ENCODE measurements at places on chromosomes 6 and 20.

DNA sequence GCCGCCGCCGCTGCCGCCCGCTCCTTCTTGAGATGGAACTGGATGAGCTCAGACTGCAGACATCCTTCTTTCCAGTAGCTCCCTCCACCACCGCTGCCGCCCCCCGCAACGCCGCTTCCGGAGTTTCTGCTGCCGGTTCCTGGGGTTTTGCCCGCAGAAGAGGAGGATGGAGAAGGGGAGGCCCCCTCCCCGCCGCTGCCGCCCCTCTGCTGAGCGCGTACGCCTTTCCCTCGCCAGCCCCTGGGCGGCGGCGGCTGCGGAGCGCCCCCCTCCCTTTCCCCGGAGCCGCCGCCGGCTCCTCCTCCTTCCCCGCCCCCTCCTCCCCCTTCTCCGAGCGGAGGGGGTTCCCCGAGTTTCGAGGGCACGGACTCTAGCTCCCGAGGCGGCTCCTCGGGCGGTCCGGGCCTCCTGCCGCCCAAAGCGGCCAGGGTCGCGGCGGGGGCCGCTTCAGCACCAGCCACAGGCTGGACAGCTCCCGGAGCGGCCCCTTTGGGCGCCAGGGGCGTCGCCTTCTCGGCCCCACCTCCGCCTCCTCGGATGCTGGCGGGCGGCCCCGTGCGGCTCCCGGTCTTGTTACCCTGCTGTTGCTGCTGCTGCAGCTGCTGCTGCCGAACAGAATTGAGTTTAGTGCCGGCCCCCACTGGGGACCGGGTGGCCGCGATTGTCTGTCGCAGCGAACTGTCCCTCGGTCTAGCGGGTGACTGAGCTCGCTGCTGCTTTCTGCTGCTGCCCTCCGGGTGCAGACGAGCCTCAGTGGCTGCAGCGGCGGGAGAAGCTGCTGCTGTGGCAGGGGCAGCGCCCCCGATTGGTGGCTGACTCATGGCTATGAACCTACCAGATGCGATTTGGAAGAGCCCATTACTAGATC, 3.1 kb downstream of the MTCL3 start:
- DNase-seq, result peak; percentile 47

GRCh38 chr6:4010689-4011090, 68.2 kb downstream of the FAM217A start:
- no peak for DNase-seq

GRCh38 chr6:120899932-120900331, 434.3 kb downstream of the TBC1D32 start:
- no peak for DNase-seq

- DNase-seq, result no peak
These were observed 30.9 kb downstream of the ANGPT4 start for GRCh38 chr20:884983-885952.

DNA sequence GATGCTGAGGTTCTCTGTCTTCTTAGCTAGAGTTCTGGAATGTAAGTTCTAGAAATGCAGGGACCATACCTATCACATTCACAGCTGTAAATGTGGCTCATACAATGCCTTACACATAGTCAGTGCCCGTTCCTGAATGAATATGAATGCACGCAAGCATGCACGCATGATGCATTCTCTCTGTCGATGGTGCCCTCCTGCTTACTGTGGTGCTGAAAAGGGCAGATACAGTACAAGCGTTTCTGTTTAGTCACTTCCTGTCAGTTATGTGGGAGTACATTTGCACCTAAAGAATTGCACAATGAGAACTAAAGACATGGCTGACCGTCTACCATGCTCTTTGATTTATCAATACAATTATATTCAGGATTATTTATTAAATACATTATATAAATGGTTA, 152.2 kb upstream of the SOX4 start:
- DNase-seq, result no peak

DNA sequence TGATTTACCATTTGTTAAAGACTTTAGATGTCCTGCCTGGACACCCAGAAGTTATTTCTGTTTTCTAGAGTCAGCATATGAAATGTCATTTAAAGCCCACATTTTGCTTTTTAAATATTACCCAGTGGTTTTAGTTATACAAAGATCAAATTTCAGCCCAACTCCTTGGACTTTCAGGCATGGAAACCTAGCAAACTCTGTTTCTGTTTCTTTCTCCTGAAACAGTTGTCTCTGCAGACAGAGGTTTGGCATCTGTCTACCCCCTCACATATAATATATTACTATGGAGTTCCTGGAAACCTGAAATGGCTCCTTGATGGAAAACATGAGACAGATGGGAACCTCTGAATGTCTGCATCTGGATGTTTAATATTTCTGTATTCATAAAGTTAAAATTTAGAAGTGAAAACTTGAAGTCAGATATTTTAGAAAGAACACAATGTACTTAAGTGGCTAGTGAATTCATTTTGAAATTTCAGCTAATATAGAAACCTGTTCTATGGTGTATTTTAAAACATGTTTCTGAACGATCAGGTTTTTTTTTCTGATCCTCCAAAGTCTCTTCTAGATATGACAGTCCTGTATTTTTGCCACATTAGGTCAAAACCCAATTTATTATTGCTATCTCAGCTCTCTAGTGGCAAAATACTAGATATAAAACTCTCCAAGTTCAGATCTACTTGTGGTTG, 743.3 kb downstream of the CD109 start:
- no peak for DNase-seq

DNA sequence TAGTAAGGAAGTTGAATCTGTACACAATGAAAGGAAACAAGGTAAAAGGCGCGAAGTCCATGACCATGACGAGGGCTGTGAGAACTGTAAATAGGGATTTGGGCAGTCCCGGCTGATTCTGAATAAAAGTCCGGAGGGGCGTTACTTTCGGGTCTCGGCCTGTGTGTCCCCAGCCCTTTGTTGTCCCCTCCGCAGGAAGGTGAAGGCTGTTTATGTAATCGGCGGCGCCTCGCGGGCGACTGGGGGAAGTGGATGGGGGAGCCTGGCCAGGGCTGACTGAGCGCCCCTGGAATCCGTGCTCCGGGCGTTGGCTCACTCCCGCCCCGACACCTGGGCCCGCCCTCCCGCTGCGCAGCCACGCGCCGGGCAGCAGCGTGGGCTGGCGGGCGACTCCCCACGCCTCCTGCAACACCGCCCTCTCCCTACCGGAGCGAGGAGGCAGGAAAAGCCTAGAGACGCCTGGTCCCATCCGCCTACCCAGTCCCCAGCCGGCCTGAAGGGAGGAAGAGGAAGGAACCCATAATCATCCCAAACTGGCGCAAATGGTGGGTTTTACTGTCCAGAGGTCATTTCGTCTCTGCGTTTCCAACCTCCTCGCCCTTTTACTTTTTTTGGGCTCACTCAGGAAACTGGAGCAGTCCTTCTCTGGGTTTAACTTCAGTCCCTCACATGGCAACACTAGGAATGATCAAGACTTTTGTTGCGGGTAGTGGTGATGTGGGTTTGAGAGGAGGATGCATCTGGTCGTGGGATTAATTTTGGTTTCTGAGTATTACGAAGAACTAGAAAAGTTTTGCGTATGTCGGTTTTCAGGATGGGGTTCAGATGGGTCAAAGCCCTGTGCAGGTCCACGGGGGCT, 12.1 kb downstream of the TRIM31 start:
- no peak for DNase-seq

GRCh38 chr6:82083646-82084045, 163.9 kb downstream of the IBTK start:
- DNase-seq, result no peak

GRCh38 chr6:144310765-144311164, 25.6 kb downstream of the UTRN start:
- DNase-seq, result no peak

DNA sequence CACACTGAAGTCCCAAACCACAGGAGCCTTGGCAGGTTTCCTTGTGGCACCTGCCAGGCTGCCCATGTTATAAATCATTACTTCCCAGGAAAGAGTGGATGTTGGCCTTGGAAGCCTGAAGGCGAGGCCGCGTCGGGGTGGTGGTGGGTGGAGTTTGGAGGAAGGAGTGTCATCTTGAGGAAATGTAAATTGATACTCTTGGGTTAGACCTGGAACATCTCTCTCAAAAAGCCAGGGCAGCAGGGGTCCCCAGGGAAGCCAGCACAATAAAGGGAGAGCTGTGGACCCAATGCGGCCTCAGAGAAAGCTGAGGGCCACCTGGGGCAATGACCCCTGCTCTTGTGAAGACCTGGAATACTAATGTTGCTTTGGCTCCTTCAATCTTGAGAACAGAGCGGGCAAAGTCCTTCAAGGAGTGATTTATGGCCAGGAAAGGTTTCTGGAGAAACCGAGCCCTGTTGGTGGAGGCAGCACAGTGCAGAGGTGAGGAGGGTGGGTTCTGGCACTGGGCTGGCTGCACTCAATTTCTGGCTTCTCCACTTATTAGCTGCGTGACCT, 26.3 kb upstream of the TRAF3IP2 start:
- no peak for DNase-seq

- no peak for DNase-seq
These were observed 12.0 kb upstream of the PTPN1 start for GRCh38 chr20:50498071-50498776.

GRCh38 chr6:125802383-125802782, 11.6 kb downstream of the NCOA7 start:
- no peak for DNase-seq

- no peak for DNase-seq
These were observed 23.8 kb downstream of the FKBP5 start for GRCh38 chr6:35664945-35665344.

- DNase-seq, result no peak
These were observed 43.6 kb downstream of the FGD2 start for GRCh38 chr6:37048851-37049757.

GRCh38 chr6:39678914-39679313, 46.3 kb downstream of the KIF6 start:
- DNase-seq, result no peak

DNA sequence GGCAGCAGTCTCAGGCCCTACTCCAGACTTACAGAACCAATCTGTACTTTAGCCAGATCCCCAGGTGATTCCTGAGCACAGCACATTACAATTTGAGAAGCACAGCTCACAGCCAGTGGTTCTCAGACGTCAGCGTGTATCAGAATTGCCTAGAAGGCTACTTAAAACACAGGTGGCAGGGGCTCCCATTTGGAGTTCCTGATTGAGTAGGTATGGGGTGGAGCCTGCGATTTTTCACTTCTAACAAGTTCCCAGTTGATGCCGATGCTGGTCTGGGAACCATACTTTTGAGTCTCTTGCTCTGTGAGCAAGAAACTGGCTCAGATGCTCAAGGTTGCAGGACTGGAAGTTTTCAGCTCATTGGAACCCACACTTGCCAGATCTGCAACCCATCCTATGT, 89.5 kb downstream of the ZFP64 start:
- no peak for DNase-seq

- DNase-seq, result no peak
These were observed 3.9 kb upstream of the LAMA5 start for GRCh38 chr20:62370807-62371587.

DNA sequence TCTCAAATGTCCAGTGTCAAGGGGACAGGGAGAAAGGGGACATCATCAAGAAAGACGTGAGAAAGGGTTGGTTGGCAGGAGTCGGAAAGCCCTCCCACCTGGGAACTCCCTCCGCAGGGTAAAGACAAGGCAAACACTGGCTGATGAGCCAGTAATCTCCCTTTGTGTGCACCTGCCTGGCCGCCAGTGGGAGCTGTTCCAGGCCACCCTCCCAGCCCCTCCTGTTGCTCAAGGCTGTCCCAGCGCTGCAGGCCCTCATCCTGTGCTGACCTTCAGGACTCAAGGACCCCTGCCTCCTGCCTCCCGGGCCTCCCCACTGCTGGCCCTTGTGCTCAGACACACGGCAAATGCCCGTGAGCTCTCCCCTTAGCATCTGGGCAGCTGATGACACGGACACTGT, 7.4 kb downstream of the FRMD1 start:
- DNase-seq, result no peak

- DNase-seq, result no peak
These were observed 30.2 kb downstream of the CSNK2A1 start for GRCh38 chr20:513429-513828.

- DNase-seq, result no peak
These were observed 1.0 kb downstream of the MRPS26 start for GRCh38 chr20:3046677-3047462.

DNA sequence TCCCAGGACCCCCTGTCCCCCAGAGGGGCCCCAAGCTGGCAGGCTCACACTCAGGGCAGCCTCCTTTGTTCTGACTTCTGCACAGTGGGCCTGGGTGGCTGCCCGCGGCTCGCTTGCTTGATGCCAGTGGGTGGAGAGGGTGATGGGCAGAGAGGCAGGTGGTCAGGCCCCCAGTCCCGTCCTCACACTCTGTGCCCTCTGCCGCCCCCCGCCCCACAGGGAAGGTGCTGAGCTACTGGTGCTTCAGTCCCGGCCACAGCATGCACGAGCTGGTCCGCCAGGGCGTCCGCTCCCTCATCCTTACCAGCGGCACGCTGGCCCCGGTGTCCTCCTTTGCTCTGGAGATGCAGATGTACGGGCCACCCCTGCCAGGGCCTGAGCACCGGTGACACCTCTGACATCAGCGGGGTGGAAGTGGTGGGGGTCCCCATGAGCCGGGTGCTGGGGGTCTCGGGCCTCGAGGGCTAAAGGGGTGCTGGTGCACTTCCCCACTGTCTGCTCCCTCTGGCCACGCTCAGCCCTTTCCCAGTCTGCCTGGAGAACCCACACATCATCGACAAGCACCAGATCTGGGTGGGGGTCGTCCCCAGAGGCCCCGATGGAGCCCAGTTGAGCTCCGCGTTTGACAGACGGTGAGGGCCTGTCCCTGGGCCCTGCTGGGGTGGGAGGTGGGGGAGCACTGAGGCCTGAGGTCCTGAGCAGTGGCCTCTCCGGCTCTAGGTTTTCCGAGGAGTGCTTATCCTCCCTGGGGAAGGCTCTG, 8.9 kb upstream of the TNFRSF6B start:
- DNase-seq, result no peak

DNA sequence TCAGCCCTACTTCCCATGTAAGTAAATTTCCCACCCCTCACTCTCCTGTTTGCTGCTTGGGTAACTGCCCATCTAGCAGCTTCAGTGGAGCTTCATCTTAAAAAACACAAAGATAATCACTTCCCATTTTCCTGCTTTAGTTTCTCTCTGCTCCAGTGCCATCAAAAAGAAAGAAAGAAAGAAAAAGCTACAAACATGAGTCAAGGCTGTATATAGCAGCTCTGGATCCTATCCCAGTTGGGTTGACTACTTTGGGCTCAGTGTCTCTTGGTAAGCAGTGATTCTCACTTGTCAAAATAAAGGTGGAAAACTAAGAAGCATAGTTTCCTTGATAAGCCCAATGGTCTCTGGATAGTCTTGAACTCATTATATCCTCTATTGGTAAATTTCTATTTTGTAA, 48.7 kb upstream of the SRPK1 start:
- no peak for DNase-seq

- DNase-seq, result no peak
These were observed 22.6 kb upstream of the TRAF3IP2 start for GRCh38 chr6:111628142-111628850.

GRCh38 chr6:166106076-166106686, 61.5 kb downstream of the TBXT start:
- peak; percentile 4 for DNase-seq

- no peak for DNase-seq
These were observed 45.2 kb downstream of the MUC22 start for GRCh38 chr6:31055441-31055840.
